ENCODE measurements at places on chromosomes 3 and 15.

DNA sequence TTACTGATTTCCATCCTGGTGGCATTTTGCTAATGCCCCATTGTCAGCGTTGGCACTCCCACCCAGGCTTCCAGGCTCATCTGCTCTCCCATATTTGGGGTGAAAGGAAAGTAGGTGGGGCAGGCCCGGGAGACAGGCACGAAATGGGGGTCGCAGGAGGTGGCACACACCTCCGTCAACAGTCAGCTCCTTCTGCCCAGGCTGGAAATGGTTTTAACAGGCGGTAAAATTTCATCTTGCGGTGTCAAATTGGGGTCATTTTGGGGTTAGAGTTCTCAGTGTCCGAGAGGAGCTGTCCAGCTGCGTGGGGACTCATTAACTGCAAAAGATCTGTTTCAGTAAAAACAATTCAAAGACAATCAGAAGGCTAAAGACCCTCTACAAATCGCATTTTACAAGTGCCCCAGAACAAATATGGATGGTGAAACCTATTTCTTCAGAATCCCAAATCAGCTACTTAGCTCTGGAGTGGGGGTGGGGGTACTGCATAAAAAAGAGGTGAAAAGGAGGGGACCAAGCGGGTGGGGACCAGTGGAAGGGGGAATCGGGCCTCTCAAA lies 4.2 kb upstream of the MEIS2 start:
- no peak for DNase-seq

- DNase-seq = no peak
These were observed 29.1 kb downstream of the SLC6A1 start for GRCh38 chr3:11021611-11022011.

DNA sequence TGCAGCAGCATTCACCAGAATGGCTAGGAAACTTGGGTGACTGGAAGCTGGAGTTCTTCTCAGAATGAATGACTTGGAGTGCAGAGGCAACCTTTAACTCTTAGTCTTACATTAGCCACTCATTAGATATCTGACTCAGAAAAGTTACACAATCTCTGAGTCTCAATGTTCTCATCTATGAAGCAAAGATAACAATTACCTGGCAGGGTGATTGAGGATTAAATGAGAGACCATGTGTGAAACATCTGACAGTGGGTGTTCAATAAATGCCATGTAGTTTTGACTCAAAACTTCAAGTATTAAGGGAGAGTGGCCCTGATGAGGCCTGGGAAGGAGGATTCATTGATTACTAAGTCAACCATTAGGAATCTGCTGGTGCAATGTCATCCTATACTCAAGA lies 48.3 kb downstream of the MRPL3 start:
- no peak for DNase-seq

GRCh38 chr3:10557250-10557649 lies 51.9 kb upstream of the ATP2B2 start:
- DNase-seq = no peak

- peak; percentile 65 for DNase-seq
These were observed 130.3 kb downstream of the GHSR start for GRCh38 chr3:172317984-172318383.

- DNase-seq = peak; percentile 71
These were observed 48.8 kb downstream of the STARD5 start for GRCh38 chr15:81274931-81275707.

- no peak for DNase-seq
These were observed 51.1 kb downstream of the SOX14 start for GRCh38 chr3:137815251-137815650.

GRCh38 chr3:62665627-62666437 lies 209.4 kb downstream of the CADPS start:
- DNase-seq = peak; percentile 63

GRCh38 chr3:32850226-32850625 lies 32.4 kb downstream of the TRIM71 start:
- DNase-seq = no peak
